HS-27A (cell line): ENCODE measurements at places on chromosomes 2 and 18.

DNA sequence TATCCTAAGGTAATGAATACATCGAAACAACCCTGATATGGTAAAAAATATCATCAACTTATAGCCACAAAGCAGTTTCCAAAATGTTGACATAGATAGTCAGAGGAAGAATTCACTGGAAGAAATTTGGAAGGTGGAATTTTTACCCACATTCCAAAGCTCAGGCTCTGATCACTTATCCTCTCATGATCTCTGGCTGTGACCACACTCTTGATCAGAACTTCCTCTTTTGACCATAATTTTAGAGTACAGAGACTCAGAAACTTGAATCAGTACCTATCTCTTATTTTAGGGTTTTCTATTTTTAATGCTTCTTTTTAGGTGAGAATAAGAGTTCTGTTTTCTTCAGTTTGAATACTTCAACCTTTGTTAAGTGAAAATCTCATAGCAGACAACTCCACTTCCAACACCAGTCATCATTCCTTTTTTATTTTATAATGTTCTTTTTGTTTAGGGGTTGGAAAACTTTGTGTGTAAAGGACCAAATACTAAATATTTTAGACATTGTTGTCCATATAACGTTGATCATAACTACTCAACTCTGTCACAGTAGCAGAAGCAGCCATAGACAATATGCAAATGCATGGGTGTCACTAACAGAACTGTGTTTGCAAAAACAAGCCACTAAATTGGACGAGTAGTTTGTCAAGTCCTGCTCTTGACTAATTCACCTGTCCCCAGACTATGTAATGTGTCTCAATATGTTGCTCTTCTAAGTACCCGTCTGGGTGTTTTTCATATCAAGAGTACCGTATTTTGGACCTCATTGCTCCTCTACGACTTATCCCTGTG, 891.6 kb upstream of the CRIM1 start:
- no peak for DNase-seq

GRCh38 chr18:54003195-54003594, 221.3 kb downstream of the MBD2 start:
- no peak for DNase-seq

DNA sequence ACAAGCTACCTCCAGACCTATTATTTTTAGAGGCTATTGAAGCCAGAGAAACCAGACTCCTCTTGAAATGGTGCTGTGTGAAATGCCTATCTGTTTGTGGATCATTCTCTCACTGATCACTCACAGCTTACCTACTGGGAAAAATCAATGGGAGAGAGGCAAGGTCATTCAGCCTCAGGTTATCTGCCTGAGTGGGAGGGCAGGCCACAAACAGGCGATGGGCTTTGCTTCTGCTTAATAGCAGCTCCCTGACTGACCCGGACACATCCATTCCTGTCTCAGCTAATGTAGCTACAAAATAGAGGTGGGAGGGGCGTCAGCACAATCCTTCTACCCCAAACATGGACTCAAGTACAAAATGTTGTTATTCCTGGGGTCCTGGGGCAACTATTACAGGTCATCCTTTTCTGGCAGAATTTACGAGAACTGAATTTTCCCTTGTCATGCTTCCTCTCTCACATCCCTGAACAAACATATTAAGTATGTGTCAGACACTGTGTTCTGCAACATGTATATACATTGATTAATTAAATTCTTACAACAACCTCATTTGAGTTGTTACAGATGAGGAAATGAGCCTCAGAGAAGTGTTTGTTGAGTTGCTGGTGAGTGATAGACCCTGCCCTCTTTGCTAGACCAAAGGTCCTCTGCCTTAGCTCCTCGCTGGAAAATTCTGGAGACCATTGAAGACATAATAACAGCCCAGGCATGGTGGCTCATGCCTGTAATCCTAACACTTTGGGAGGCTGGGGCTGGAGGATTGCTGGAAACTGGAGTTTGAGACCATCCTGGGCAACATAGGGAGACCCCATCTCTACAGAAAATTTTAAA, 60.5 kb downstream of the CDK15 start:
- no peak for DNase-seq

- DNase-seq: no peak
Measured at GRCh38 chr18:32261003-32261402, 71.2 kb downstream of the MEP1B start.

DNA sequence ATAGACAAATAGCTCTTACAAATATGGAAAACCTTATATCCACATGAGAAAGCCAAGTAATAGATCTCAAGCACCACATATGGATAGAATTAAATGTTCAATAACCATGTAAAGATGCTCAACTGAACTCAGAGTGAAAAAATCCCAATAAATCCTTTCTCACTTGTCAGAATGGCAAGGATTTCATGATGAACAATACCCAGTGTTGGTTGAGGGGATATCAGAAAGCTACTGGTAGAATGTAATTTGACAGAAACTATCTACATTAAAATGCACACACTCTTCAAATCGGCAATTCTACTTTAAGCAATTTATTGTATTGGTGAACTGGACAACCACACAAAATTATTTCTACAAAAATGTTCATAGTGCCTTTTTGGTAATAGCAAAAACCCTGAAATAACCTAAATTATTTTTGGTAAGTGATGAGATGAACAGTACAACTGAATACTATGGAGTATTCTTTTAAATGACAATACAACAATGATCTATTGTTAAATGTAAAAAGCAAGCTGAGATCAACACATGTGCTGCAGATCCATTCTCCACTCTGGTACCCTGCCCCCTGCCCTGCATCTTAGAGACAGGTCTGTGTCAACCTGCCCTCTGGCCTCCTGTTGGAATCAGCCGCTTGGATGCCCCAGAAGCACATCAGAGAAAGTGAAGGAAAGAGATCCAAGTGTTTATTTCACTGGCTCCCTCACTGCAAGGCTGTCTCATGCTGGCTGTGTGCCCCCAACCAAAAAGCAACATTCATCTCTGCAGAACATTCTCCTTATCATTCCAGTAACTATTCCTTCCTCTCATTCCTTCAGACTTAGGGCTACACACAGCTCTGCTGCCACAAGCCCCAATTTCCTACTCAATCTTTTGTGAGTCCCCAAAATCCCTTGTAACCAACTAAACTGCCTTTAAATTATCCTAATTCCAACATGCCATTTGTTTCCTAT, 442.5 kb downstream of the LRATD1 start:
- no peak for DNase-seq

DNA sequence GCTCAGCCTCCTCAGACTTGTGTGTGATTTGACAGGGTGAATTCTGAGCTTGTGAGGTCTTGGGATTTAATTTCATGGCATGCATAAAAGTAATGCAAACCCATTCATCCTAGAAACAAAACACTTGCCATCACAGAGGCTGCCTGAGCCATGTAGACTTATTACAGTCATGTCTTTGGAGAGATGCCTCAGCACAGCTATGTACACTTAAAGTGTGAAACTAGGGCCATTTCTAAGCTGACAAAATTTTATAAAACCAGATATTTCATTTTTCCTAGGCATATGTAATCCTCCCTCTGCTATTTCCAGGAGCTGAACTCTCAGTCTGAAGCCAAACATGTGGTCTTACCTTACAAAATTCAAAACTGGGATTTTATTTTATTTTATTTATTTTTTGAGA, 322.2 kb upstream of the SPHKAP start:
- no peak for DNase-seq

- no peak for DNase-seq
Measured at GRCh38 chr2:54927085-54927750, 123.0 kb downstream of the RTN4 start.
